T-helper 2 cell (primary cell): ENCODE measurements at places on chromosomes 7 and 10.

- no peak for DNase-seq
These were observed 14.0 kb downstream of the PNPLA8 start for GRCh38 chr7:108511939-108512338.

GRCh38 chr10:14579405-14579804, 195.3 kb downstream of the FAM107B start:
- no peak for DNase-seq

GRCh38 chr7:24882989-24883621, 96.9 kb downstream of the OSBPL3 start:
- no peak for DNase-seq

DNA sequence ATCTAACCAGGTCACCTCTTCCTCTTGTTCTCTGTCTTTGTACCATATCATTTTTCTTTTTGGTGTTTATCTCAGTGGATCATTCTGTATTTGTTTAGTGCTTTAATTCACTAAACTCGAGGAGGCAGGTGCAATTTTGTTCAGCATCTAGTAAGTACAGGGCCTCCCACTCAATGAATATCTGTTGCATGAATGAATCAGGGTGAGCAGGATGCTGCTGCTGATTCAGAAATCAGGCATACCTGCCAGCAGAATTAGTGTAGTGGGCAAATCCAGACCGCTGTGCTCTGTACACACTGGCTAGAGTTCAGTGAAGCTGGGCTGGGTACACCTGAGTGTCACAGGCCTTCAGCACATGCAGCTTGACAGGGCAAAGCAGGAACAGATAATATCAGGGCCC, 511.9 kb downstream of the SUGCT start:
- no peak for DNase-seq

DNA sequence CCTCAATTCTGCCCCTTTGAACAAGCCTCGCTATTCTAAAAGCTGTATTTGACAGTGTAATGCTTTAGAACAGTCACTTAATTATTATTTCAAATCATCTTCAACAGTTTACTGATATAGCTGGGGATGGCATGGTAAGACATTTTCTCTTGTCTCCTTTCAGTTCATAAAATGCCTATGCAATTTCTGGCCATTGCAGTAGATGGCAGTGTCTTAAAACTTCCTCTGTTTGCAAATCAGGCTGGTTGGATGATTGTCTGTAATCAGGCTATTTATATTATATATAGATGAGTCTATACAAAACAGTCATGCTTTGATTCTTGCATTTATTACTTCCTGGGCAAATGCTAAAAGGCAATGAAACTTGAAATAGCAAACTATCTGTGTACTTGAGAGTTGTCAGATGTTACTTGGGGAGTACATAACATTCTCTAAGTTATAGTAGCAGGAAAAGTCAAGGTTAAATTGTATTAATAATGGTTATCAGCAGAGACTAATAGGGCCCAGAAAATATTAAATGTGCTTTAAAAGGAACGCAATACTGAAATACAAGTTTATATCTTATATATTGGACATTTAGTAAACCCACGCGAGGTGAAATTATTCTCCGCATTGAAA, 55.5 kb upstream of the LHFPL3 start:
- no peak for DNase-seq

DNA sequence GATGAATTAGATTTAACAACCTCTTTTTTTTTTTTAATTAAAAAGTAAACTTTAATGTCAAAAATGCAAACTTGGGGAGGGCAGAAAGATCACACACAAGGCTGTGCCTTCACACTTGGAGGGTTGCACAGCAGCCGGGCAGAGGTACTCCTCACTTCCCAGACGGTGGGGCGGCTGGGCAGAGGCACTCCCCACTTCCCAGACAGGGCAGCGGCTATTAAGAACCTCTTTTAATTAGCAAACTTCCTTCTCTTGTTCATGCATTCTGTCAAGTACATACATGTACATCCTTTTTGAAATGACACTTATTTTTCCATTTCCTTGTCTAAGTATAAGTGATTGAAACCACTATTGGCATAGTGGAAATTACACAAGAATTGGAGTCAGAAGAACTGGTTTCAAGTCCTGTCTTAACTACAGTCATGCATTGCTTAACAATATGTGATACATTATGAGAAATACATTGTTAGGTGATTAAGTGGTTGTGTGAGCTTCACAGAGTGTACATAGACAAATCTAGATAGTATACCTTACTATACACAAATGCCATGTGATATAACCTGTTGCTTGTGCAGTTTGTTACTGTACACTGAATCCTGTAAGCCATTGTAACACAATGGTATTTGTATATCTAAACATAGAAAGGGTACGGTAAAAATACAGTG, 26.5 kb downstream of the BTRC start:
- DNase-seq, result no peak

- no peak for DNase-seq
These were observed 35.0 kb upstream of the DAGLB start for GRCh38 chr7:6482743-6483119.

DNA sequence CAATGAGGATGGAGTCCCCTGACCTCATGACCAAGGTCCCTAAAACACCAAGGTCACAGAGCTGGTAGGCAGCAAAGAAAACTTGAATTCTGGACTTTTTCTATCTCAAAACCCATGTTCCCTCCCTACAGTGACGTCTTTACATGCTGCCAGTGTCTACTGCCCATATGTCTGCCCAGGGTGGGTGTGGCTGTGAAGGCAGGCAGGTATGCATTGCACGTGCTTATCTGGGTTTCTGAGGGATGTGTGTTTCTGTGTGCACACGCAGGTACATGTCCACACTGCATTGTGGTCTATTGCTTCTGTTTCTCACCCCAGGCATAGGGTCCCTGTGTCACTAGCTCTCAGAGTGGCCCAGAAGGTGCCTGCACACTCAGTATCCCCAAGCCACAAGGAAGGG, 13.5 kb downstream of the ATP6V1F start:
- DNase-seq, result no peak

DNA sequence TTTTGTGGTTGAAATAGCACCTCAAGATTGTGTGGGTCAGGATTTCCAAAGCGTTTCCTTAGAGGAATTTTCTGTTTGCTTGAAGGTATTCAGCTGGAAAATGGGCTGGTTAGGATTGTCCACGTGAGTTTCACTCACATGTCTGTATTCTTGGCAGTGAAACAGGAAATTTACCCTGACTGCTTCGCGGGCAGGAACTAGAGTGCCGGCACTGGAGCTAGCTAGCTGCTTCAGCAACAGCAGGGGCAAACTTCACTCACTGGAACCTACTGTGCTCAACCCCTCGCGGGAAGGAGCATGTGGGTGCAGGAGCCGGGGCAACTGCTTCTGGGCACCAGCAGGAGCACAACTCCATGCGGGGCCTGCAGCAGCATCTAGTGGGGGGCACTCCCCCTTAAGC, 38.0 kb upstream of the RTKN2 start:
- no peak for DNase-seq
